Naive thymus-derived CD4-positive, alpha-beta T cell (primary cell): ENCODE measurements at places on chromosomes 13 and 19. TPM values are rescaled to one million over a fixed set of nuclear protein-coding genes. Genes with fewer than 3 reads are reported as not detected.

Gene CACNG7
- polyA plus RNA-seq, result not detected

DNA sequence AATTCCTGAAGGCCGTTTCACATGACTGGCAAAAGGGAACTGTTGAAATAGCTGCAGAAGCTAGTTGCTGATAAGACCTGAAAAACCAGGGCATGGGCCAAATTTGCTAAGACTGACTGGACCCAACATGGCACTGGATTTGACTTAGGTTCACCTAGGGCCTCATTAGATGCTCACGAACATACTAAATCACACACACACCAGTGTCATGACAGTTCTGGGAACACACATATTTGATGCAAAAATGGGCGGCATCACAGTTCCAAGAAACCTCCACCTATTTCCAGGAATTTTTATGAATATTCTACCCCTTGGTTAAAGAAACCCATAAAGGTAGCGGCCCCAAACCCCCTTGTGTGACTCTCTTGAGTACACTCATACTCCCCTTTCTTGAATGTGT lies 99.6 kb upstream of the OBI1 start:
- no peak for DNase-seq

- no peak for DNase-seq
These were observed 14.1 kb downstream of the ZNF490 start for GRCh38 chr19:12596485-12596884.

Gene OR7A5
- polyA plus RNA-seq, result not detected

DNA sequence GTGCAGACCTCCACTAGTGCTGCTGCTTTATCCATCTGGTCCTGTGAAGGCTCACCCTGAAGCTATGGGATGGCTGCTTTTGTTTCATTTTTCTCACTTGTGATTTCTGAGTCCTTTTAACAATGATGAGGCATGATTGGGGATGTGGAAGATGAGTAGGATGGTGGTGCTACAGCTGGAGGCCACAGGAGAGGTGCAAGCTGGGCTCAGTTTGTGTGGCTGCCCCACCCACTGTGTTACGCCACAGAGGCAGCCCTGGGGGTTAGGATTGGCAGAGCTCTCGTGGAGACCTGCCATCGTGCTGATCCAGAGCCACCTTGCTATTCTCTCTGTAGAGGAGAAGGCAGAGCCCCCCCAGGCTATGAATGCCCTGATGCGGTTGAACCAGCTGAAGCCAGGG lies 19.6 kb upstream of the QTRT1 start:
- DNase-seq, result no peak

GRCh38 chr13:88622362-88622973 lies 951.3 kb downstream of the SLITRK5 start:
- DNase-seq, result no peak
